ENCODE measurements at places on chromosomes 12 and 14.
A peak's percentile ranks its signal among the peaks of the same experiment; 100 is the strongest.

- no peak for DNase-seq
These were observed 15.6 kb downstream of the BAG5 start for GRCh38 chr14:103546652-103547454.

DNA sequence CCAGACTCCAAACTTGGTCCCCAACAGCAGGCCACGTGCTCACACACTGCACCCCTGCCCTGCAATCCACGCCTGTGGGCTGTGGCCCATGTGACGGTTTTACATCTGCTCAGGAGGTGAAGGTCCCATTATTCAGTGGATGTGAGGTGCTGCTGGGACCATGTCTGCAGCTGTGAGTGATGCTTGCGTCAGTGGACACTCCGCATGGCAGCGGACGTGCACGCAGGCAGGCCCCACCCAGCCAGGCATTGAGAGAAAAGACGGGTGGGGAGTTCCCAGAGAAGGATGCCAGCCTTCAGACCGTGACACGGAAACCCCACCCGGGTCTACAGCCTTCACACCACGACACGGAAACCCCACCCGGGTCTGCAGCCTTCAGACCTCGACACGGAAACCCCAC, 67.6 kb downstream of the NOC4L start:
- no peak for DNase-seq

DNA sequence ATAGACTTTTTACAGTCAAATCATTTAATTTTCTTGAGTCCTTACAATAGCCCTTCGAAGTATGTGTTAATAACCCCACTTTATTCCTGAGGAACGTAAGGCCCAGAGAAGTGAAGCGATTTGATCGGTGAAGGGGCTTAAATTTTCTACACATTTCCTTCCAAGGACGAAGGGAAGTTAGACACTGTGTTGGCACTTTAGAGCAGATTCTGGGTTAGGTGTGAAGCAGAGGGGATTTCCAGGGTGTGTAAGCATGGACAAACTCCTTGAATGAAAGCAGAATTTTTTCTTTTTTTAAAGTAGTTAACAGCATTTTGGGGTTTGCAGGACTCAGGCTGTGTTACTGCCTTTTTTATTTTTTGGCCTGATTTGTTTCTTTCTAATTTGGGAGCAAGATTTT, 38.9 kb downstream of the PRORP start:
- DNase-seq, result no peak

- DNase-seq, result no peak
These were observed 10.7 kb downstream of the NFKBIA start for GRCh38 chr14:35393826-35394225.

DNA sequence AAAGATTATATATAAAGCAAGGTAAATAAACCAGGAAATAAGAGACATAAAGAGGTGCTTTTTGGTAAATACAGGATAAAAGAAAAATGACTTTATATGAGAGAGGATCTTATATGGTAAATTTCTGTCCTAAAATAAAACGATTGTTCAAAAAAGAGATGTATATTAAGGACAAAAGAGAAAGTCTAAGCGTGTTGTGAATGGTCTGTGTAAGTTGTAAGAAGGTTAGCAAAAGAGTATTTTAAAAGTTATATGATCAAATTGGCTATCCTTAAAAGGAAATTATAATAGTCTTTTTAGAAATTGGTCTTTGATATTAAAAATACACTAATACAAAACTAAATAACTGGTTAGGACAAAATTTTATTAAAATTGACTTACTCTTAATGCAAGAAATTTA, 14.1 kb upstream of the ACSM4 start:
- no peak for DNase-seq

DNA sequence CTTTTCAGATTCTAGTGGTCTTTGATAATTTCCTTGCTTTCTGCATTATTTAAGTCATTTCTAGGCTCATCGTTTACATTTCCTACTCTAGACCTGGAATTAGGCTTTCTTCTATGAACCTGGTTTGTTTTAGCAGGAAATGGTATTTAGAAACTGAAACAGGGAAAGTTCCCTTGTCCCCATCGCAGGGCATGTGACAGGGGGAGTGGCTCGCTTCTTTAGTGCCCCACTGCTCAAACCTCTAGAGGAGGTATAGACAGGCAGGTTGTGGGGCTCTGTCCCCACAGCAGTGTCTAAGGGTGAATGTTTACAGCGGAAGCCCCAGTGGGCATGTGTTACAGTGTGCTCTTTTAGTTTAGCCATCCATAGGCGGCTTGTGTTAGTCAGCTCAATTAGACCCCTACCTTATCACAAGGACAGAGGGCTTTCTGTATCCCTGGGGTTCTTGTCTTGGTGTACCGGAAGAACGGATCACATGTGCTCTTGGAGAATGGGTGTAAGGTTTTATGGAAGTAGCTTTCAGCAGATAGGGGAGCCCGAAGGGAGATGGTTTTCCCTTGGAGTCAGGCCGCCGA, 25.0 kb downstream of the IFT81 start:
- DNase-seq, result no peak

DNA sequence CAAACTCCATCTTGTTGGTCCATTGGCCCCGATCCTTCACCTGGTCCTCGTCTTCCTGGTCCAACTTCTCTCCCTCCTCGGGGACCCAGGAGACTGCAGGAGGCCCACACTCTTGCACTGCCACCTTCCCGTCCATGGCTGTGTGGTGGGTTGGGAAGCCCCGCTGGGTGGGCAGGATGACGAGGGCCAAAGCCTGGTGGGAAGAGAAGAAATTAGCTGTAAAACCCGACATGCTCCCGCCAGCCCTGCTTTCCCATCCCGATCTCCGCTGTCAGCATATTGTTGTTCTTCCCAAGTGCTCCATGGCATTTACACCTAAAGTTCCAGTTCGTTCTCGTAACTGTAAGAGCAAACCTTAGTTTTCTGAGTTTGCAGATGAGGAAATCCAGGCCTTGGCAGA, 4.1 kb downstream of the SLC6A12 start:
- no peak for DNase-seq

DNA sequence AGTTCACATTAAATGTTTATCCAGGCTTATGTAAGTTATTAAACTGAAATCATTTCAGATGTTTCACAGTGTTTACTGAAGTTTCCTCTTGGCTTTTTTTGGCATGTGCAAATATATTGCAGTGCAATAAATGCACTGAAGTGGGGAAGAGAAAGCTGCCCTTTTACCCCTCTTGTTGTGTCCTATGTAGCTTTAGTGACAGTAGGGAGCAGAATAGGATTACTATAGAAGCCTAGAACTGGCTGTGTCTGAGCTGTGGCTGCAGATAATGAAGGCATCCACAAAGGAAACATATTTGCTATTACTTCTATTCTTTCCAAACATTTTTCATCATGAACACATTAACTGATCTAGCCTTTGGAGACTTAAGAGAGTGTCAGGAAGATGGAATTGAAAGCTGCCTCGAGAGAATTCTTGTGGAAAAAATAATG, 24.1 kb upstream of the CNTN1 start:
- no peak for DNase-seq

DNA sequence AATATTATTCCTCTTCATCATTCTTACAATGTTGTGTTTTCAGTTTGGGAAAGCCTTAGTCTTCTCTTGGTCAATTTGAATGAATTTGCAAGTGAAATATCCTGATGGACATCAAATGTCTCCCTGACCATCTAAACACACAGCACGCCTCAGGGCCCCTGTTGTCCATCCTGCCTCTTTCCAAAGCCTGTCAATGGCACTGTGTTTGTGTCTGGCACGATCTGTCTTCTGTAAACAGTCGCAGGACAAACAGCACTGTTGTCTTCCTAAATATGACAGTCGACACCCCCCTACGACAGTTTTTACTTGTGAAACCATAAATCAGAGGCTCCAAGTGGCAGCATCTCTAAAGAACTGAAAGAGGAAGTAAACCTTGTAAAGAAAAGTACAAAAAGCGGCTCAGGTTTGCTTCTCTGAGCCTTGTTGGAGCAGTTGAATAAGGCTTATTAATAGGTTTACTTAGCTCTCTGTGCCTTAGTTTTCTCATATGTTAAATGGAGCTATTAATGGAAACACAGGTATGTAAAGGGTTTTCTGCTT, 285.8 kb downstream of the NRXN3 start:
- DNase-seq, result no peak

DNA sequence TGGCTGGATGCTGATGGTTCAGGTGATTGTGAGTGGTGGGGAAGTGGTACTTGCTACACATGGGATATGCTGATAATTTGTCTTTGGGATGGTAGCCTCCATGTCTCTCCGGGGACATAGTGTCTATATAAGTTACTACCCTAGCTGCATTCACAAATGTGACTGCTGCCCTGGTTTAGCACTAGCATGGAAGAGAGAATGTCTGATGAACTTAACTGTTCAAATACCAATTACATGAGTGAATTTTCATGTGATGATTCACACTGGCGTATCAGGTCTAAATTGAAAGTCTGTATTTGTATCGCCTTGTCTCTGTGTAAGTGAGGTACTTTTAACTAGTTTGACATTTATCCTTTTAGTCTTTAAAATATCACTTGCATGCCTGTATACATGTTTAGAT, 34.4 kb downstream of the ATF7IP start:
- DNase-seq, result no peak

DNA sequence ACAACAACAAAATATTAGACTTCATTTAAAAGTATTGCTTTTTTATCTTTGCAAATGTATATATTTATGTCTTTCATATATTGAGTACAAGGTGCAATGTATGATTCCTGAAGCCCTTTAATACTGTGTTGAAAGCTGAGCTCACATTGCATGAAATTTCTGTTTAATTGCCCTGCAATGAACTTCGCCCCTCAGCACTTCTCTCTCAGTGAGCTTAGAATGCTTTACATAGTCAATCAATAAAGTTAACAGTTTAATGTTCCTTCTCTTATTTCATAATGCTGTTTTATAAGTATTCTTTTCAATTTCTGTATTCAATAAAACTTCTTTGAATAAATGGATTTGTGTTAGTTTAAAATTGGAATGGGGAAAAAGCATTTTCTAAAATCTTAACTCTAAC, 607.1 kb downstream of the SOX5 start:
- no peak for DNase-seq

DNA sequence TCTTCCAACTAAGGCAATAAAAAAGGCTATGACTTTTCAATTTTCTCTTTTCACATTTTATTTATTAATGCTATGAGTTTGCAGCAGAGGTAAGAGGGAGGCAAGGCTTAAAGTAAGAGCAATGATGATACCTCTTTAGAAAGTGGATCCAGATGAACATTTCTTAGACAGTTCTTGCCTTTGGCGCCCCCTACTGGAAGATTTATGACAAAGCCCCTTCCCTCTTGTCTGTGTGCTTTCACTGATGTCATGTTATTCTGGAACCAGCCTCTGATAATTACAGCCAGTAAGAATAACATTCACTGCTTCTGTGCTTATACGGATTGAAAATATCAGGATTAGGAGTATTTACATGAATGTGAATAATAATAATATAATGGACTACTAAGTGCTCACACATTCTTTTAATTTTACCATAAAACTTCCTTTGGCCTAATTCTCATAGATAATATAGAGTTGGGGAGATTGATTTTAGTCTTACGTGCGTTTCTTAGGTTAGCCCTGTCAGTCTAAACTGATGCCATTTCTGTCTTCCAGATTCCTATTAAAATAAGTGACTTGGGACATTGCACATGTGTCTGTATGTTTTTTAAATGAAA, 1929.9 kb upstream of the SEL1L start:
- DNase-seq, result peak; percentile 27

GRCh38 chr14:105917933-105918436, 391.6 kb downstream of the TMEM121 start:
- no peak for DNase-seq

DNA sequence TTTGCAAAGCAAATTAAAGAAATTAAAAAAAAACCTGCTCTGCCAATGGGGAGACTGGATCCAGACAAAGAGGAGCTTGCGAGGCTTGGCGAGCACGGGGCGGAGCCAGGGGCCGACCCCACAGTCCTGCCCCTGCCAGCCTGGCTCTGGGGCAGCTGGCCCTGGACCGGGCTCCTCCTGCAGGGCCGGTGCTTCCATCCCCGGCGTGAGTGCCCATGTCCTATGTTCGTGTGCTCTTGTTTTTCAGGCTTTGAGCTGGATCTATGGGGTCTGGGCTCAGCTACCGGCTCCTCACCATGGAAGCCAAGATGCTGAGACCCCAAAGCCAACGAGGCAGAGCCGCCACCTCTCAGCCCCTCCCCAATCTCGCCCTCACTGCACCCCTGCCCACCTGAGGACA, 176.8 kb downstream of the KIF26A start:
- no peak for DNase-seq

DNA sequence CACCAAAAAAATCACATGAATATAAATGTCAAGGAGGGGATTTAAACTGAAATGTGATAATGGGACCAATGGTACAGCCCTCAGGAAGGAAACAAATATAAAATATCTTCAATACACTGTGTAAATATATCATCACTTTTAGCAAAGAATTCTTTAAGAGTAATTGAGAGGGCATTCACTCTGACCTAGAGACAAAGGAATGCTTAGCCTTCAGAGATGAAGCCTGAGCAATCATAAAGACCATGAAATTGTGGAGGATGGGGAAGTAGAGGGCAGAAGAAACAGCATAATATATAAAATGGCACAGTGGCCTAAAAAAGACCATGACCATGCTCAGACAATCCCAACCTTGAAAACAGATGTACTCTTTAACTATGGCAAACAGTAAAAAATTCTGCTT, 20.4 kb downstream of the YAF2 start:
- peak; percentile 9 for DNase-seq

Data from fibroblast of gingiva (primary cell).